Cortex of kidney (tissue), 1 donor: ENCODE measurements at places on chromosomes 3 and 15.

DNA sequence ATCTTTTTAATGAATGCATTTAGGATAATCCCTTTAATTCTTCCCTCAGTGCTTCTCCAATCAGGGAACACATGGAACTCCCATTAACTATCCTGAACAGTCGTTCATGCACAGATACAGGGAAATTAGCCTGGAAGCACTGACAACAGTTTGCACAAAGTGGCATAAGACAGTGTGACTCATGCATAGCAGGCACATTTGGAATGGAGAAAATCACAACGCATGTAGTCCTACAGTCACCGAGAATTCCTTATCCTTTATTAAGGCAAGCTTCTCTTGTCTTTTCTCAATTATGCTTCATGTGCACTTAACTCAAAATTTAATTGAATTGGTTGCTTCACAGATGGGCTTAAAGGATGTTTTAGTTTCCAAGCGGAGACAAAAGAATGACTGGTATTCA lies 155.0 kb upstream of the CRBN start:
- DNase-seq = no peak

DNA sequence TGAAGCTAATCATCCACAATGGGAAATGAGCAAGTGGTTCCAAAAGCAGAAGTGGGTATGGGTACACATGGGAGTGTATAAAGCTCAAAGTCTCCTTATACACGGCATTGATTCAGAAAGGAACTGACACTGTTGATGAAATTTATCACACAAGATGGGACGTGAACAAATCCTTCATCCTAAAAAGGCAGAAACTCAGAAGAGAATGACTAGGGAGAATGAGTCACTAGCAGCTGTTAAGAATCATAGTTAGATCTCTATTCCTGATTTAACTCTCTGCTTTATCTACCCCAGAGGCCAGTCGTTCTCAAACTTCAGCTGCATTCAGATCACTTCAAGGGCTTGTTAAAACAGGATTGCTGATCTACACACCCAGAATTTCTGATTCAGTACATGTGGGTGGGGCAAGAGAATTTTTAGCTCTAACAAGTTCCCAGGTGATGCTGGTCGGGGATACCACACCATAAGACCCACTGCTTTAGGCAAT lies 97.7 kb upstream of the PHLDB2 start:
- DNase-seq = no peak

DNA sequence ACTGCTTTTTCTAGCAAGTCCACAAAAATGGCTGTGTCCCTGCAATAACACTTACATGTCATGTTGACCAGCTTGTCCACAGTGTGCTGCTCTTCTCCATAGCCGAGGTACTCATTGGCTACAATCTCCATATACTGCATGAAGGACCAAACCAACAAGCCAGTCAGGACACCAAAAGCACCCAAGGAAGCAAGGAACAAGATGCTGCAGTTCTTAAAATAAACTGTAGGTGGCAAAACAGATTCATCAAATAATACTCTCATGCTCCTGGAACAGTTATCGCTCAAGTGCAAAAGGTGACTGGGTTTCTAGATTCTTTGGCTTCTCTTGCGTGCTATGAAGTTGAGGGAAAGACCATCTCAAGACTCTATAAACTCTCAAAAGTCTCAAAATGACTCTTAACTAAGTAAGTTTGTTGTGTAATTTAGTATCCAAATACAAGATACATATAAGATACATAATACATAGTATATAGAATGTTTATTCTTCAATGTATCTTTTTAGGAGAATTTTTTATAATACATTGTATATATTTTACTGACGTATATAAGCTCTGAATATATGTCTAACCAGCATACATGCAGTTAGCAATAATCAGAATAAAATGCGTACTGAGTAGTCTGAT lies 57.0 kb downstream of the NEK10 start:
- DNase-seq = no peak

- no peak for DNase-seq
Observed at GRCh38 chr3:195555110-195555509, 12.0 kb upstream of the PPP1R2 start.

DNA sequence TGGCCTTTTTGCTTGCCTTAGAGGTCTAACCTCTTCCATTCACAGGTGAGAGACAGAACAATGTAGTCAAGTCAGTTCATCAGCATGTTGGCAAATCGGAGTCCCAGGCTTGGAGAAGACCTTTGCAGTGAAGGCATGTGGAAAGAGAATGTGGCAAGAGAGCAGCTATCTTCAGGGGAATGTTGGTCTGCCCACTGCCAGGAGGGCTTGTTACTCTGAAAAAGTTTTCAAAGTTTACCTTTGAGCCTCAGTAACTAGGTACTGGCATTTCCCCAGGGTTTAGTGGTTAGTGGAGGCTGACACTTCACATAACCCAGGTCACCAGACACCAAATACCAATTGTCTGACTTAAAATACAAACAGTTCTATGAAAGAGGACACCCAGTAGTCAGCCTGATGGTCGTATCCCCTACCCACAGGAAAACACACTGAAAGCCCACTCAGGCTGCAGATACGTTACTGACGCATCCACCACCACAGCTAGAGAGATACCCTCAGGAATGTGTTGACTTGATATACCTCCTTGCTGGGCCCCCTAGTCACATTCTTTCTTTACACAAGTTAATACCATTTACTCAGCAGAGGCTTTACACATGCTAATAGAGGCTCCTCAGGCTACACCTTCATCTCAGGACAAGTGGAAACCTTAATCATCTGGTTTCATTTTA lies 9.7 kb upstream of the ARID3B start:
- no peak for DNase-seq

DNA sequence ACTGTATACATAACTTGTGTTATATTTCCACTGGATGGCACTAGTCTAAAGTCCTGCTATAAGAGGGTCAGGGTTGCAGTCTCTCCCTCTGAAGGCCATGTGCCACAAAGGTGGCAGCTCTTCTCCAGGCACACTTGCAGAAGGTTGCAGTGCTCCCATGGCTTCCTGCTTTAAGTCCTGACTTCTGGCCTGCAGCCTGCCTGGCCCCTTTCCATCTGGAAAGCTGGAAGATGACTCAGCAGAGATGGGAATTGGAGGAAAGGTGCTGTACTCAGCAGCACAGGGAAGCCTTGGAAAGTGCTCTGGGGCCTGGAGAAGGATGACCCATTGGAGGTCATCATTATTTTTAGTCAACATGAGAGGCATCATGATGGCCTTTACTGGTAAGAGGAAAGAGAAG lies 40.9 kb upstream of the MRPL3 start:
- DNase-seq = no peak

GRCh38 chr3:193593668-193594030 lies 641 bp downstream of the OPA1 start:
- no peak for DNase-seq

DNA sequence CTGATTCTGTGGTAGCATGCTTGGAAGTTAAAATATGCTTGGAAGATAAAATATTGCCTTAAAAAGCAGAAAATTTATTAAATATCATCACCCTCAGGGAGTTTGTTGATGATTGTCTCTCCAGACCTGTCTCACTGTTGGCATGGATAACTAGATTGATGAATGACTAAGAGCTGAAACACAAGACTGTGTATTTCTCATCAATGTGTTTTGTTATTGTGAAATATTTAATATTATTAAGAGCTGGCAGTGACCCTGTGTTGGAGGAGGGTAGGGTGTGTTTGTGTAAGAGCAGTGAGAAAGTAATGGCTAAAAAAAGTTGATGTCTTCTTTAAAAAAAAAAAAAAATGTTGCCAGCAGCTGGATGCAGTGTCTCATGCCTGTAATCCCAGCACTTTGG lies 82.2 kb downstream of the ITPR1 start:
- DNase-seq = no peak

- DNase-seq = no peak
Observed at GRCh38 chr15:25407950-25408349, 30.9 kb downstream of the UBE3A start.

- no peak for DNase-seq
Observed at GRCh38 chr3:180420804-180421203, 181.2 kb upstream of the TTC14 start.

DNA sequence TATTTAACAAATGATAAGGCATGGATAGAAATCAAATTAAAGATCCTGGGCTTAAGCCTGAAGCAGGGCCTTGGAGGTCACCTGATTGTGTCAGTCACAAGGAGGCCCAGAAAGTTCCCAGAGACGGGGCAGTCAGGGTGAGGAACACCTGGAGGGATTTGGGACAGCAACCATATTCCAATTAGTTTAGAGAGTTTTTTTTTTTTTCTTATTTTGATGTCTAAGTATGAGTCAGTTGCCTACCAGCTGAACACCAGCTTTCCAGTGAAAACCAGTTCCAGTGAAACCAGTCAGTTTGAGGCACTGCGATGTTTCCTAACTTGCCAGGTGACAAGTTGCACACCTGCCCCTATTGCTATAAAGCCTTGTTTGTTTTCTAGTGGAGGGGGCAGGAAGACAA lies 350.7 kb upstream of the AZI2 start:
- DNase-seq = no peak

GRCh38 chr3:63400246-63400860 lies 122.2 kb downstream of the SYNPR start:
- DNase-seq = no peak

DNA sequence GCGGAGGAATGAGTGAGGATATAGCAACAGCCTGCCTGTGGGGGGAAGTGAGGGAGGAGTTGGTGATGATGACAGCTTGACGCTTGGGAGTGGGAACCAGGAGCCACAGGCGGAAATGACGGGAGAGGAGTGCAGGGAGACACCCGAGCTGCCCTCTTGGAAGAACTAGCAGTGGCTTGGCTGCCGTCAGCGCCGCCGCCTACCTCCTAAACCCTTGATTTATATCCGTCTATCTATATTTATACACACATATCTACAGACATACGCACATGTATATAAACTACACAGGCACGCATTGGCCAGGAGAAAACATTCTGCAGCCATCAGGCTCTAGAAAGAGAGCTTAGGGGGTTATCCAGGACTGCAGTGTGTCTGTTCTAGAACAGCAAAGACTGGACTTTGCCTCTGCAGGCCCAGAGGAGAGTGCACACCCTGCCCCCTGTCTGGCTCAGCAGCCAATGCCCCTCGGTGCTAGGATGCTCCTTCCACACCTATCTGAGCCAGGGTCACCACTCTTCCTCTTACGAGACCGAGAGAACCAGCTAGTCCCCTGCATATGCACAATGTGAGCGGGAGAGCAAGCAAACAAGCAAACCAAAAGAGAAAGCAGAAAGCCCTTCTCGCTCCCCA lies 45.3 kb upstream of the MAGEF1 start:
- no peak for DNase-seq

DNA sequence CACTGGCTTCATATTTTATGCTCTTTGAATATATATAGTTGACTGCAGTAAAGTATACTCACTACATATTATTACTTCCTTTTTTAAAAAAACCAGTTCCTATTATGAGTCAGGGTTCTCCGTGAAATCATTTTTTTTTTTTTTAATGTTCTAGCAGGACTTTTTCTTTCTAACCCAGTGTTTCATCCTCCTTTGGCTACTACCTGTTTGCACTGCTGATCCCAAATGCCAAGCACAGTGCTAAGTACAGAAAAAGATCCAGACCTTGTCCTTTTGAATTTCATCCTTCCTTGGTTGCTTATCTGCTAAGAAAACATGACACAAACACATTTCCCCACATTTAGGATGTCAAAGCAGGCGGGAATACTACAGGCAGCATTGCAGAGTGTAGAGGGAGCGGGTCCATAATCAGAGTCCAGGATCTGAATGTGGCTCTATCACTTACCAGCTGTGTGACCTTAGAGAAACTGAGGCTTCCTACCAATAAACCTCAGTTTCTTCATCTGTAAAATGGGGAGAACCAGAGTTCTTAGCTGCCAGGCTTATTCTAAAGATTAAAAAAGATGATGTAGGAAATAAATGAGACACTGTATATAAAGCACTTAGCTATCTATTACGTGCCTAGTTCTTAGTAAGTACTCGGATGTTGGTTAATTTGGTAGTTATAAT lies 37.2 kb upstream of the ANPEP start:
- no peak for DNase-seq

GRCh38 chr3:9736831-9737230 lies 5.3 kb downstream of the BRPF1 start:
- DNase-seq = no peak
